ENCODE measurements at places on chromosomes 5 and 9.

- no peak for DNase-seq
Observed at GRCh38 chr5:81898403-81898802, 73.4 kb upstream of the ATG10 start.

DNA sequence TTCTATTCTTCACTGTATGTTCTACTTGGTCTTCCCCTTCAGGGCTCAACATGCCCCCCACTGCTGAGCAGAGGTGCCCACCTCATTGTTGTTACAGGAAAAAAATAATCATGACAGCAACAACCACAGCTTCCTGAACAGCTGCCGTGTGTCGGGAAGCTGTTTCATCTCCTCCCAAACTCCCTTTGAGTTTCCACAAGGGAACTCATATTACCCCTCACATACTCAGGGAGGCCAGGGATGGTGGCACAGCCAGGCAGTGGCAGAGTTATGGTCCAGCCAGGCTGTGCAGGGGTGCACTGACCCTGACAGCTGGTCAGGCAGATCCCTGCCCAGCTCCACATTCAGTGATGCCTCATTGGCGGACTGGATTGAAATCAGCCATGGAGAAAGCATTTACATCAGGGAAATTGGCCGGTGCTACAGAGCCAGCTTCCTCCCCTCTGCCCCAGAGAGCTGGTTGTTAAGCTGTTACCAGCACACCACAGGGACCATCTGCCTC lies 37.3 kb downstream of the SARDH start:
- no peak for DNase-seq

DNA sequence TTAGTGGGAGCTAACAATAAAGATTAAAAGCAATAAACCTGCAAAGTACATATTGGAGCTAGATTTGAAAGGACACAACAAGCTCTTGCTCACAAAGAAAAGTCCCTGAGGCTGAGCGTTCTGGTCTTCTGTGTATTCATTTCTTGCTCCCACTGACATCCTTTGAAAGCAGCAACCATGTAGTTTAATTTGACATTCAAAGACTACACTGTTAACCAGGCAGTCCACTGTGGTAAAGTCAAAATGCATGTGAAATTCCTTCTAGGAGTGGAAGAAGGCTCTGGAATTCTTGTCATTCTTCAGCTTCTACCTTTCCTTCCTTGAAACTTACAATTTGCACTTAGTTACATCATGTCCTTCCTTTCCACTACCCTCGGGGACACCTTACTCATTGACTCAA lies 480.7 kb downstream of the CSNK1G3 start:
- no peak for DNase-seq

GRCh38 chr9:122572456-122572855 lies 10.7 kb downstream of the OR1L8 start:
- peak; percentile 3 for DNase-seq

- DNase-seq: no peak
Observed at GRCh38 chr9:109923806-109924205, 143.8 kb downstream of the PALM2AKAP2 start.

- no peak for DNase-seq
Observed at GRCh38 chr5:167802755-167803431, 488.6 kb upstream of the WWC1 start.

GRCh38 chr5:53642061-53642460 lies 81.6 kb downstream of the NDUFS4 start:
- DNase-seq: peak; percentile 13

- no peak for DNase-seq
Observed at GRCh38 chr5:150609843-150610584, 30.4 kb upstream of the SYNPO start.

- no peak for DNase-seq
Observed at GRCh38 chr9:96204853-96205252, 97.1 kb downstream of the HSD17B3 start.

DNA sequence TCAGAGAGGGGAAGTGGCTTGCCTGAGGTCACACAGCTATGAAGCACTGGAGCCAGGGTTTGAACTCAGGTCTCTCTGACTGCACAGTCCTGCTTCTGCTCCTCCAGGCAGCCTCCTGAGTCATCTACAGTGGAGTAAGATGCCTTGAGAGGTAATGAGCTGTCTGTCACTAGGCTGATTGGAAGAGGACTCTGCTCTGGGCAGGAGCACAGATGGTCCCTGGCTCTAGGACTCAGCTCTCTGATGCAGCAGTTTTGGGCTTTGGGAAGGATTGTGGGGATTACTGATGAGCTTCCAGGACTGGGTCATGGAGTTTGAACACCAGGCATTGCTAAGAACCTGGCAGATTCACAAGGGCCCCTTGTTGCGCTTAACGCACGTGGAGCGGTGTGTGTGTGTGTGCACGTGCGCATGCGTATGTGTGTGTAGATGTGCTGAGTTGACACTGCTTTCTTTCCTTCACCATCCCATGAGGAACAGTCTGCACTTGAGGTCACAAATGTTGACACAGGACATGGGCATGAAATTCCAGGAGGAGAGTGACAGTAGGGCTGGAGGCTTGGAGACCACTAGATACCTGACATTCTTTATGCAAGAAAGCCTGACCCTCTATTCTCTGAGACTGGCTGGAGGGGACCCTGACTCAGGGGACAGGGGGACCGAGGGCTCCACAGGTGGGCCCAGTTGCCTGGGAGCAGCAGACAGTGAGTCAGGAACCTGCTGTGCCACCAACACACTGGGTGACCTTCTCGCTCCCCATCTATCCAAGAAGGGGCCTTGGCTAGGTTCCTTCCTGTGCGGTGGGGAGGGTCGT lies 170.5 kb downstream of the RGS3 start:
- DNase-seq: no peak

DNA sequence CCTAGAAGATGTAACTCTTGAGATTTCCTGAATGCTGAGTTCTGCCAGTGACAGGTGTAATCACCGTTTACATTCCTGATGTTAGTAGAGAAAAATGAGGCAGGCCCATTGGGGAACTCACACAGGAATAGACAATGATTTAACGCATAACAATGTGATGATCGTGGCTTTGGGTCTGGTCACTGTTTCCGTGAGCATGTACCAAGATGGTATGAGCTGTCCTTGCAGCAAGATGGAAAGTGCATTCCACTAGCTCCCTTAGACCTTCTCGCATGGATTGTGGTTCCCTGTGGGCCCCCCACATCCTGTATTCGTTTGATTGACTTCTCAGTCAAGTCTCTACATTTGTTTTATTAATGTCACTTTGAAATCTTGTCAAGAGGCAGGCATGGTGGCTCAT lies 124.0 kb upstream of the DAP start:
- DNase-seq: peak; percentile 21

GRCh38 chr9:130072515-130073235 lies 19.0 kb downstream of the GPR107 start:
- no peak for DNase-seq

DNA sequence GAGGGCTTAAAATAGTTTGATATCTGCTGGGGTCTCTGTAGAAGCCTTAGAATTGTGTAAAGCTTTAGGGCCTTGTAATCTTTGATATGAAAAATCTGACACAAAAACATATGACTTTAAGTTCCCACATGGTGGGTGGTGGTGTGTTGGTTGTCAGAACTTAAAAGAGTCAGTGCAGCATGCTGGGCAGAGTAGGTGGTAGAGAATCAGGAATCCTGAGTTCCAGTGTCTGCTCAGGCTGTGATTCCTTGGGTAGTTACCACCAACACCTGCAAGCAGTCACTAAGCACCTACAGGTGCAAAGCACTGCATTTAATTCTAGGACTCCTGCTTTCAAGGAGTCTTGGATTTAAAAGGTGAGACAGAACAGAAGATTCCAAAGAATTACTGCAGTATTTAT lies 144.6 kb downstream of the ACER2 start:
- DNase-seq: no peak

DNA sequence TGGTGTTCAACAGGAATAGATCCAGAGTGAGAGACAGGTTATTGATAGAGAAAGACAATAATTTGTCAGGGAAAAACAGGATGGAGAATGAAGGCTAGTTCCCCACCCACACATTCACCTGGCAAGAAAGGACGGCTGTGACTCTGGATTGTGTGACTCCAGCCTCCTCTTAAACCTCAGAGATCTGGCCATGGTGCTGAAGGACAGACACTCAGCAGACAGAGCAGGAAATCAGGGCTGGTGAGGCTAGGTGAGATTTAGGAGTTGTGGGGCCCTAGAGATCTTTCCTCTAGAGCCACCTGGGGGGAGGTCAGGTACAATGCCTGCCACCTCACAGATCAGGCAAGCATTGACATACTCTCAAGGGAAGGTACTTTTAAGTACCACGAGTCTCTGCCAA lies 15.2 kb downstream of the OR1B1 start:
- no peak for DNase-seq

DNA sequence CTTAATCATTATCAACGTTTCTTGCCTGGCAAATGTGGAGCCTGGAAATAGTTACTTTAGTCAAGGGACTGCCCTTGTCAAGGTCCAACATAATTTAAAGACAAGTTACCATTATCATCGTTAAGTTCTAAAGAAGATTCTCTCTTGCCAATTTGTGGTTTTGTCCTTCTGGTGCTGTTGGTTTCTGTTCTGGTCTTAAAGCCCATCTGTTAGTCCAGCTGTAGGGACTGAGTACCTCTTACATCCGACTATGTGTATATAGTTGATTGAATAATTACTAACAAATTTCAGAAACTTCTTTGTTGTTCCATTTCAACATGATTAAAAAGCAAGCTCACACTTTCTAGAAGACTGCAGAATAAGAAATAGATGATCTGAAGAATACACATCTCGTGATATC lies 1854.9 kb downstream of the MAT2B start:
- no peak for DNase-seq

DNA sequence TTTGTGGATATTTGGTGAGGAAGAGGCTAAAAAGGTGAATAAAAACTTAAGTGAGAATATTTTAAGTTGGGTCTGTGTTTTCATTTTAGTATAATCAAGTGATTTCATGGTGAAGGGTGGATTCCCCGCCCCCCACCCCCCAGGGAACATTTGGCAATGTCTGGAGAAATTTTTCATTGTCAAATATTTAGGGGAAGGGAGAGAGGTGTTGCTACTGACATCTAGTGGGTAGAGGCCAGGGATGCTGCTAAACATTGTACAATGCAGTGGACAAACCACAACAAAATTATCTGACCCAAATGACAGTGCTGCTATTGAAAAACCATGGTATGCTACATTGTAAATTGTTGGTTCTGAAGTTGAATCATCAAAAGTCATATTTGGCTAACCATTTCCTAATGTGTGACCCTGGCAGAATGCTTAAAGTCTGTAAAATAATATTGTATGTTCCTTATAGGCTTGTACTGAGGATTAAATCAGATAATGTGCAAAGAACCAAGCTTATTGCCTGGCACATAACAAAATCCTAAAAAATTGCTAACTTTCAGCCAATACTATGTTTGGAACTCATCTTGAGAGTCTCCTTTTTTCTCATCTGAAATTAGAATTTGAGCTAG lies 5.6 kb downstream of the C5orf24 start:
- peak; percentile 67 for DNase-seq

- no peak for DNase-seq
Observed at GRCh38 chr5:119420169-119420568, 32.1 kb upstream of the HSD17B4 start.

GRCh38 chr5:51188001-51188591 lies 195.2 kb upstream of the ISL1 start:
- DNase-seq: no peak

DNA sequence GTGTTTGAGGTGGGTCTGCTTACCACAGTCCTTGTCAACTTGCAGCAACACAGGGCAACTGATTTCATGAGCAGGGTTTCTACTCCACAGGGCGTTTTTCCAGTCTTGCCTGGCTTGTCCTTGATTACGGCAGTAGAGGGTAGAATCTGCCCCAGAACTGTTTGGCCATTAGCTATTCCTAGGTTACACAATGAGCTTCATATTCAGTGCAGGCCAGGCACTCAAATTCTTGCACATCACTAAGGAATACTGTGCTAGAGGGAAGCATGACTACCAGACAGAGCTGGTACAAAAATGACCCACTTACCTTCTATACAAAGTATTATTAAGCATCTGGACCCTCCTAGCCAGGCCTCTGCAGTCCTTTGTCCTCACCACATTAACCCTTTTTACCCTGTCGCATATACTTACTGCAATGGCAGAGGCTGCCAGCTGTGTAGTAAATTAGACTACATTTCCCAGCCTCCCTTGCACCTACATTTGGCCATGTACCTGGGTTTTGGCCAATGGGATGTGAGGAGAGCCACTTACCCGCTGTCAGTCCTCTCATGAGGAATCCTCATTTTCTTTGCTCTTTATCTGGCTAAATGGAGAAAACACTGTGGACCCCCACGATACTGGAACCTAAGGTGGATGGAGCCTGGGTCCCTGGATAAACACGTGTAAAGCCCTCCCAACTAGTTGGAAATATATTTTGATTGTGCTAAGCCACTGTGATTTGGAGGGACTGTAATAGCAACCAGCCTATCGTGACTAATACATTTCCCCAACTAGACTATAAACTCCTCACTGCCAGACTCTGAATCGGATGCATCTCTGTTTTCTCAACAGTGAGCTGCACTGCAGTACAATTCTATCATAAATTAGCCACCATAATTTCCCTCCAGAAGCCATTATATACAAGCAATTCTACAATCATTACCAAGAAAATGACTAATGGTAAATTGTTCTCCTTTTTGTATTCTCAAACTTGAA lies 218.7 kb downstream of the GLIS3 start:
- peak; percentile 35 for DNase-seq

DNA sequence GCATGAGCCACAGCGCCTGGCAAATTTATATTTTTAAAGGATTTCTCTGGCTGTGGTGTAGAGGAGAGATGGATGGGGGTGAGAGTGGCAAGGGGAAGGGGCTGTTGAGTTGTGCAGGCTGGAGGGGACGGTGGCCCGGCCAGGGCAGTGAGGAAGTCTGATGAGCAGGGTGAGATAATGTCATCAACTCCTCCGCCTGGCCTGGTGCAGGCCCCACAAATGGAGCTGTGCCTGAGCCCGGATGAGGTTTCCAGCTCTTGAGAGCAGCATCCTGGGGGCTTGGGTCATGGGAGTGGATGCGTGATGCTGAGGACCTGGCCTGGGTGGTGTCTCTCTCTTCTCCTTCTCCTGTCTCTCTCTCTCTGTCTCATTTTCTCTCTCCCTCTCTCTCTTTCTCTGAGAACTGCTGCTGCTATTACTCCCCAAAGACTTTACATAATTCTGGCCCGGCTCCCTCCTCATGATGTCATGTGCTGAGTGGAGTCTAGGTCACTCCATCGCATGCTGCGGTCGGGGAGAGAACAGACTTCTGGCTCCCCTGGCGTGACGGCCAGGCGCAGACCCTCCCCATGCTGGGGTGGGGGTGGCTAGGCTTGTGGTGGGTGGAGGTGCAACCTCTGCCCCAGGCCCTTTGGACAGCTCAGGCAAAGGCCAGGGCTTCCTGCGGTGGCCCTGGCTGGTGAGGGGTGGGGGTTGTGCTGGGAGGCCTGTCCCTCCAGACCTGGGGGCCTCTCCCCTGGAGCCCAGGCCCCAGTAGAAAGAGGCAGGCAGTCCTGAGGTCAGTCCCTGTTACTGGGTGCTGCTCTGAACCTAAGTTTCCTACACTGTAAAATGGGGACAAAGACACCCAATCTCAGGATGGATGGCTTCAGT lies 26.4 kb downstream of the FGF18 start:
- DNase-seq: peak; percentile 91

DNA sequence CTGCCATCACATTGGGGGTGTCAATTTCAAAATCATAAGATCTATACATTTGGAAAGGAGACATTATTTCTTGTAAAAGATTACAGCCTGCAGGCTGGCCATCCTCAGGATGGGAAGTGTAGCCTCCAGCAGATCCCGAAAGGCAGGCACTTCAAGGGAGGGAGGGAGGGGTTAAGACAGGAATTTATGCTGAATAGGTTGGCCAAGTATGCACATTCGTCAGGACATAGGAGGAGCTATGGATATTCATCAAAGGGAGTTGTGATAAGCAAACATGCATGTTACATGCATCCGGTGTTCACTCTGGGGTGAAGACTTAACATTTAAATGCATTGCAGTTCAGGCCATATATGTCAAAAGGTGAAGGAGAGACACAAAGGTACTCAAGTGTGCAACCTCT lies 119.4 kb downstream of the CEP120 start:
- no peak for DNase-seq
